Glomerular endothelial cell (primary cell): ENCODE measurements at places on chromosomes 4 and X. TPM values are rescaled to one million over a fixed set of nuclear protein-coding genes. Genes with fewer than 3 reads are reported as not detected.

- DNase-seq, result peak; percentile 3
Observed at GRCh38 chr4:99763635-99764101, 53.0 kb upstream of the DAPP1 start.

DNA sequence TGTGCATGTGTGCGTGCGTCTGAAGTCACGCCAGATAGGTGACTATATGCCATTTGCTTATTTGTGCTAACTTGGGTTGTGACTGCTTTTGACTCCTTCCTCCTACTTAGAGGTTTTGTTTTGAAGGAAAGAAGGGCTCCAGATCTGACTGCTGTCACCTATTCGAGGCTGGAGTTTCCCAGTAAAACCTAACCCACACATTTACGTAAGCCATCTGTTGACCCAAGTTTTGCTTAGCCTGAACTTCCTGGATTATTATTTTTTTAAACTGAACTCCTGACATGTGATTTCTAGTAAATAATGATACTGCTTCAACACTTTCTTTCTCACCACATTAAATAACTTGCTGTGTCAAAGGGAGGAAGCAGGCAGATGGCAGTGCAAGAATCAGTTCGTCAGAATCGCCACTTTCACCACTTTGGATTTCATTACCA is 41.5 kb downstream of the DTHD1 start:
- no peak for DNase-seq

DNA sequence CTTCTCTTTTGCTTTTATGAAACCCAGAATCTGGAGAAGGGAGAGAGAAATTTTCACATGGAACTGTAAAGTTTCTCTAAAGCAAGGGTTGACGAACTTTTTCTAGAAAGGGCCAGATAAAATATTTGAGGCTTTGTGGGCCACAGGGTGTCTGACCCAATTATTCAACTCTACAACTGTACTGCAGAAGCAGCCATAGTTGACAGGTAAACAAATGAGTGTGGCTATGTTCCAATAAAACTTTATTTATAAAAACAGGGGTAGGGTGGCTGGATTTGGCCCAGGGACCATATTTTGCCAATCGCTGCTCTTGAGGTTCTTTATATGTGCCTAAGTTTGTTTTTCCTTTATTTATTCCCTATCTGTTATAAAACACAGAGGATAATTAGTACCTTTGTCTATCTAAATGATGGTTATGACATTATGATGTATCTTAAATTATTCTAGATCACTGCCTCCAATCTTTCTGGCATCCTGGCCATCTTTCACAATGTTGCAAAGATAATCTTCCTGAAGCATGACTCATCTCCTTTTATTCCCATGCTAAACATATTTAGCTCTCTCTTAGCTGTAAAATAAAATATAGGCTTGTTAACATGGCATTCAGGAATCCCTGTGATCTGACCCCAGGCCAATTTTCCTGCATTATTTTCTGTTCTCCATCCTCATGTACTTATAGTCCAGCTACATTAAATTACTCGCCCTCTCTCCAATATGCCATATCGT is 106.8 kb upstream of the CBLL2 start:
- no peak for DNase-seq

- DNase-seq, result no peak
Observed at GRCh38 chr4:89723096-89723495, 113.9 kb downstream of the SNCA start.

DNA sequence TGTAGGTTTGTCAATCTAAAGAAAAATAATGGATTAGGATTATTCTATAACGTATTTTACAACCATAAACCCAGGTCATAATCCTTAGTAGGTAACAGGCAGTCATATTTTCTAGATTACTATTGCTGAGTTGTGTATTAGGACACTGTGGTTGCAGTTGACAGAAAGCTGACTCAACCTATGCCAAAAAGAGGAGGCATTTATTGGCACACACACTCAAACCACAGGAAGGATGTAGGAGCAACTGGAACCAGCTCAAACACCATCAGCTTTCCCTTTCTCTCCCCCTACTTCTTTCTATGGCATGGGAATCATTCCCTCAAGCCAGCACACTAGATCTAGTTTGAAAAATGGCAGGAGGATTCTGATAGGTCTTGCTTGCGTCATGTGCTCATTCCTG is 136.4 kb upstream of the FAM9C start:
- no peak for DNase-seq

Gene CORIN
- total RNA-seq, result 0.18 and 0.19 TPM in 2 replicates

DNA sequence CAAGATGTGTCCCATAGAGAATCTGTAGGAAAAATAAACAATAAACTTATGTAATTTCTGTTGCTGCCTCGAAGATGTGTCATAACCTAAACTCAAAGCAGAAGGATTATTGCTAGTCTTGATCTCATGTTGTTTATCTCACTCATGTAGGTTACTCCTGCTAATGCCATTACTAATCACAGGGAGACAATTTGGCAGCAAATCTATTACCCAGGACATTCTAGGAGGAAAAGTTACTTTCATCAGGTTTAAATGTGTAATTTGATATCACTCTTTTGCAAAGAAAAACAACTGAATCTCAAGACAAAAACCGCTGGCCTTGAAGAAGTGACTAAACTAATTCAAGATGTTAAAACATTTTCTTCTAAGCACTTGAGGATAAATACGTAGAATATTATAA is 34.0 kb downstream of the LDOC1 start:
- no peak for DNase-seq

DNA sequence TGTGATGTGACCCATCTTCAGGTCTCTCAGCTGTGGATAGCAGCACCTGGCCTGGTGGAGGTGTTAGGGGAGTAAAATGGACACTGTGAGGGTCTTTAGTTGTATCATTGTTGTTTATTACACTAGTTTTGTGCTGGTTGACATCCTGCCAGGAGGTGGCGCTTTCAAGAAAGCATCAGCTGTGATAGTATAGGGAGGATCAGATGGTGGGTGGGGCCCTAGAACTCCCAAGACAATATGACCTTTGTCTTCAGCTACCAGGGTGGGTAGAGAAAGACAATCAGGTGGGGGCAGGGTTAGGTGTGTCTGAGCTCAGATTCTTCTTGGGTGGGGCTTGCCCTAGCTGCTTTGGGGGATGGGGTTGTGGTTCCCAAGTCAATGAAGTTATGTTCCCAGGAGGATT is 162.8 kb downstream of the PPP1R2C start:
- DNase-seq, result no peak

- no peak for DNase-seq
Observed at GRCh38 chr4:120770897-120771296, 151.6 kb downstream of the PRDM5 start.

DNA sequence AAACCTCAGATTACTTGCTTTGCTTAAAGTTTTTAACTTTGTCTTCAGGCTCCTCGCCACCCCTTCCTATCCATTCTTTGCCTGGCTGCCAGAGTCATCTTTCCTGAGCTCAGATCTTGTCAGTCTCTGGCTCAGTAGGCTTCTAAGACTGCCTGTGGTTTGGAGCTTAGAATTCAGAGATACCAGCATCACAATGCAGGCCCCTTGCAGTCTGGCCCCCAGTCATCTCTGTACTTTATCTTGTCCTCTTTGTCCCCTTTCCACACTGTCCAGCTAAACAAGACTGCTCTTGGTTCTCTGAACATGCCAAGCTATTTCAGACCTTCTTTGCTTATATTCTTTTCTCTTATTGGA is 3.0 kb downstream of the KIAA0232 start:
- DNase-seq, result no peak

GRCh38 chr4:147833254-147833653 is 101.4 kb downstream of the ARHGAP10 start:
- no peak for DNase-seq

GRCh38 chrX:134746410-134746785 is 88.1 kb upstream of the PLAC1 start:
- DNase-seq, result no peak

DNA sequence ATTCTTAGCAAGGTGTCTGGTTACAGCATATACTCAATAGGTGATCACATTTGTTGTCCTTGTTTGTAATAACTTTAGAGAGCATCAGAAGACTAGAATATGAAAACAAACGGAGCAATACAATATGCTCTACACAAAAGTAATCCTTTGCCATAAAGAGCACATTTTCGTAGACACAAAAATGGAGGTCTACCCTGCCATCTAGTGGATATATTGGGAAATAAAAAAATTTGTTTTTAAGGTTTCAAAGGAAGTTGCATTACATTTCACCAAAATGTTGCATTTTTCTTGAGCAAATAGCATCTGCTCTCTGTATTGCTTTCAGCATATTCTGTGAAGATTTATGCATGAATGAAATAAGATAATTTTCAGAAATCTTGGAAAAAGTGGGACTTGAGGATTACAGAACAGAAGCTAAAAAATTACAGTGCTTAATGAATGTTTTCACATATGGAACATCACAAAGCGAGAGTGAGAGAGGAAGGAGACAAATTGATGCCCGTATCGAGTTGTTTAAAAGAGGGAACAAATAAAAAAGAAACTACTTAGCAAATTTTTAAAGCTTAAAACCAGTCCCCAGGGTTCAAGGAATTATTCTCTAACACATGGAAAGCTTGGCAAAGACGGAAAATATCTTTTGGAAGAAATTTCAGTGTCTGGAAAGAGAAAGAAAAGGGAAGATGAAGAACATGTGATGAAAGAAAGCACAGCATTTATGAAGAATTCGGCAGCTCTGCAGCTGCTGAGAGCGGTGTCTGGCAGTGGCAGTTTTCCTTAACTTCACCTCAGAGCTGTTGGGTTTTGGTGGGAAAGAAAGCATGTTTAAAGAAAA is 390.1 kb downstream of the ANKRD50 start:
- DNase-seq, result no peak

Gene VSIG4
- not detected in 2 replicates for total RNA-seq

Gene MGARP
- total RNA-seq, result 0.10 and 3.4 TPM in 2 replicates

DNA sequence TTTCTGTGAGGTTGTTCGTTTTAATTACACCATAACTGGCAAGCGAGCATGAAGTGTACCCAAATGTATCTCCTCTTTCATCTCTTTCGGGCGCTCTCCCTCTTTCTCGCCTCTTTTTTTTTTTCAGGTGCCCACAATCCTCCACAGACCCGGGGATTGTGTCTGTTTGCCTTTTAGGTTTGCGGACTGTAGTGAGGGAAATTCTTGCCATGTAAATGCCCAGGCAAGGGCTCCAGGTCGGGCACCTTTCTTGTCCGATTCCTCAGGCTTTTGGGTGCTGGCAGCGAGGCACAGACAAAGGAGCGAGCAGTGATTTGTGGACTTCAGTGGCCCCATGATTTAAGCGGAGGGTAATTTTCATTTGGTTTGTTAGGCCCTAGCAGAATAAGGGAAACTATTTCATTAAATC is 1.1 kb upstream of the PHOX2B start:
- DNase-seq, result no peak

- no peak for DNase-seq
Observed at GRCh38 chrX:124507246-124507645, 160.9 kb downstream of the SH2D1A start.

DNA sequence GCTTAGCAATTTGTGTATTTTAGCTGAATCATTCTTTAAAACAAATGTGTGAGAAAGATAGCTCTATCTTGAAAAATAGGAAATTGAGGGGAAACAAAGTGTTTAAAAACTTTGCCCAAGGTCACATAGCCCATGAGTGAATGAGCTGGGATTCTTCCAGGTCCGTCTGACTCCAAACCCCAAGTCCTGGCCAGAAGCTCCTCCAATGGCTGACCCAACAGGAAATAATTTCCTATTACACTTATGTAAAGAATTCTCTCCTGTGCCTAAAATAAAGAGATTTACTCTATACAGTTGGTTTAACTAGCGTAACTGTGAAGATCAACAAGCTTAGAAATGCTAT is 287.6 kb downstream of the ARHGAP24 start:
- DNase-seq, result peak; percentile 97

Gene SPANXN4
- total RNA-seq, result not detected in 2 replicates

- DNase-seq, result no peak
Observed at GRCh38 chr4:149065753-149066152, 623.5 kb upstream of the NR3C2 start.

Gene HTR2C
- total RNA-seq, result not detected in 2 replicates

GRCh38 chr4:178633263-178633662 is 1191.0 kb upstream of the AGA start:
- DNase-seq, result no peak

- DNase-seq, result no peak
Observed at GRCh38 chr4:155657169-155657568, 9.5 kb upstream of the GUCY1A1 start.

- DNase-seq, result no peak
Observed at GRCh38 chrX:77342004-77342403, 105.2 kb upstream of the FGF16 start.

- DNase-seq, result no peak
Observed at GRCh38 chrX:40912576-40912975, 172.7 kb upstream of the USP9X start.

Gene UNC5C
- total RNA-seq, result 2.2 and 2.8 TPM in 2 replicates

GRCh38 chr4:80086296-80086695 is 13.3 kb upstream of the ANTXR2 start:
- no peak for DNase-seq

- DNase-seq, result no peak
Observed at GRCh38 chrX:153793291-153793690, 884 bp downstream of the IDH3G start.
